ENCODE measurements at places on chromosomes 1 and 21. TPM values are rescaled to one million over a fixed set of nuclear protein-coding genes. Genes with fewer than 3 reads are reported as not detected.

Gene PI4KB
- total RNA-seq: 112 TPM

Gene IL19
- total RNA-seq: not detected

Gene KRTAP6-1
- total RNA-seq: not detected

Gene HAO2
- not detected for total RNA-seq

Gene TEDDM1
- not detected for total RNA-seq

Gene FLG2
- total RNA-seq: not detected
